Umbilical cord (tissue), 2 donors: ENCODE measurements at places on chromosomes 11 and 22. TPM values are rescaled to one million over a fixed set of nuclear protein-coding genes. Genes with fewer than 3 reads are reported as not detected.

DNA sequence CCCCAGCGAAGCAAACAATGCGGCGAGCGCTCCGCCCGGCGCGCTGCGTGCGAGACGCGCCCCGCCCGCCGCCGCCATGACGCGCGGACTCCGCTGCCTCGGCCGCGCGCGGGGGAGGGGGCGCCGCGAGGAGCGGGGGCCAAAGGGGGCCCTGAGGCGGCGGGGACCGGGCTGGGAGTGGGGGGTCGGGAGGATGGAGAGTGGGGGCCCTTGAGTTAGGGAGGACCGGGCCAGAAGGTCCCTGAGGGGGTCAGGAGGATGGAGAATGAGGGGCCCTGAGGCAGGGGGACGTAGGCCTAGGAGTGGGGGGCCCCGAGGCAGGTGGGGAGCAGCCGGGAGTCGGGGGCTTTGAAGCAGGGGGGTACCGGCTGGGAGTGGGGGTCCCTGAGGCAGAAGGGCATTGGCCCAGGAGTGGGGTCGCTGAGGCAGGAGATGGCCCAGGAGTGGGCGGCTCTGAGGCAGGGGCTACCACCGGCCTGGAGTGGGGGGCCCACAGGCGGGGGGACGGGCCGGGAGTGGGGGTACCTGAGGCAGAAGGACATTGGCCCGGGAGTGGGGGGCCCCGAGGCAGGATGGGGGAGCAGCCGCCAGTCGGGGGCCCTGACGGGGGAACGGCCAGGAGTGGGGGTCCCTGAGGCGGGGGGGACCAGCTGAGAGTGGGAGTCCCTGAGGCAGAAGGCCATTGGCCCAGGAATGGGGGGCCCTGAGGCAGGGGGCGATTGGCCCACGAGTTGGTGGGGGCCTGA is at the start of gene BRD1:
Gene BRD1, minus strand, starts transcription at position 21 of the 746 bp plus-strand sequence. CDS start 3,556 bp downstream, outside the sequence.
- peak; percentile 65 for DNase-seq

GRCh38 chr11:35927682-35928081 is 16.2 kb upstream of the LDLRAD3 start:
- DNase-seq = no peak

- peak; percentile 61 for DNase-seq
These were observed 169.1 kb downstream of the CADM1 start for GRCh38 chr11:115334932-115335788.

Gene UPK2
- total RNA-seq = not detected

Gene DAGLA
- 1.4 TPM for total RNA-seq

DNA sequence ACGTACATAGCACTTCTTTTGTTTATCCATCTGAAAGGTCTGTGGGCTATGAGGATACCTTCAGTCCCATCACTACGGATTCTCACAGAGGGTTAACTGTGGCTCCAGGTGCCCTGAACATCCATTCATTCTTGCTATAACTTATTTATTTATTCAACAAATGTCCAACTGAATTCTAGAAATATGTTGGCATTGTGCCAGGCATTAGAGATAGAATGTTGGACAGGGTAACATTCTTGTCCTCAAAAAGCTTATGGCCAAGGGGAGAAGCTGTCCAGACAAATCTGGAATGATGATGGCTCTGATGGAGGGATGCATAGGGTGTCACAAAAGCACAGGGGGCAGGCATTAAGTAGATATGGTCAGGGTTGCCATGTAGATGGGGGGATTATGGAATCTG is 8.4 kb downstream of the OLFML1 start:
- DNase-seq = no peak

Gene RIC3
- 6.0 TPM for total RNA-seq

GRCh38 chr22:40044870-40045834 is 50.4 kb downstream of the FAM83F start:
- DNase-seq = peak; percentile 29

Gene JHY
- 6.3 TPM for total RNA-seq

GRCh38 chr11:116598556-116598955 is 174.2 kb downstream of the BUD13 start:
- DNase-seq = no peak
